ENCODE measurements at places on chromosomes 7 and 10.

GRCh38 chr10:7121154-7121797 lies 289.6 kb downstream of the SFMBT2 start:
- peak; percentile 37 for DNase-seq
- peaks cover 1% of the 10 kb centered on the region for H3K36me3 ChIP-seq
- H3K4me3 ChIP-seq = no peak overlapping the region
- peaks cover 6% of the 10 kb centered on the region for H3K4me1 ChIP-seq
- peak overlapping the region; percentile 38 for H3K27ac ChIP-seq
- peaks cover 36% of the 10 kb centered on the region for H3K27me3 ChIP-seq

DNA sequence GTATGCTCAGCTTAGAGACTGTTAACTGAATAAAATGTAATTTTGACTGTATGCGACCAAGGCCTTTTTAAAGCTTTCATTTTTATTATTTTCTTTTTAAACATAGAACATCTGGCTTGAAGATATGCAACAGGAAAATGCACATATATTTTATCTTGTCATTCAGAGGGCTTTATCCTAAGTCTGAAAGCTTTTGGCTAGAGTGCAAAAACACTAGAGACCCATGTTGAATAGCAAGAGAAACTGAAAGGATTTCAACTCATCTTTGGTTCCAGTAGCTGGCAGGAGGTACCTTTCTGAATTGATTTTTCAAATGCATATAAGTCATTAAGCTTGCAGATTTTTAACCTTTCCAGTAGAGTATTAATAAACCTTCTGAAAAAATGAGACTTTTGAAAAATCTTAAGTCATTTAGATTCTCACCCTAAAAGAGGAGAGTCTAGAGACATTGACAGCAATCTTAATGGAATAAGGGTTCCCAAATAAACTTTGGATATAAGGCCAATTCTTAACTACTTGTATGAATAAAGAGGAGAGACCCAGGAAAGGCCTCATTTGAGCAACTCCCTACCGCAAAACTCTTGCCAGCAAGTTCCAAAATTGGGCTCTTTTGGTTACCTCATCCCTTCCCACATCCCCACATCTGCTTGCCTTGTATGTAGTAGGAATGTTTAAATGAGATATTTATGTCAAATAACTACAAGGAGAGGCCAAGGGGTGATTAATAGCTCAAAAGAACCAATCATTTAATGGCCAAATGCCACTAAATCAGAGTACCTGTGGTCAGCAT lies 454.4 kb downstream of the HTR7 start:
- H3K27me3 ChIP-seq = no peaks in the 10 kb centered on the region
- H3K36me3 ChIP-seq = no peaks in the 10 kb centered on the region
- no peak for DNase-seq
- no peak overlapping the region for H3K4me3 ChIP-seq
- H3K27ac ChIP-seq = no peak overlapping the region

DNA sequence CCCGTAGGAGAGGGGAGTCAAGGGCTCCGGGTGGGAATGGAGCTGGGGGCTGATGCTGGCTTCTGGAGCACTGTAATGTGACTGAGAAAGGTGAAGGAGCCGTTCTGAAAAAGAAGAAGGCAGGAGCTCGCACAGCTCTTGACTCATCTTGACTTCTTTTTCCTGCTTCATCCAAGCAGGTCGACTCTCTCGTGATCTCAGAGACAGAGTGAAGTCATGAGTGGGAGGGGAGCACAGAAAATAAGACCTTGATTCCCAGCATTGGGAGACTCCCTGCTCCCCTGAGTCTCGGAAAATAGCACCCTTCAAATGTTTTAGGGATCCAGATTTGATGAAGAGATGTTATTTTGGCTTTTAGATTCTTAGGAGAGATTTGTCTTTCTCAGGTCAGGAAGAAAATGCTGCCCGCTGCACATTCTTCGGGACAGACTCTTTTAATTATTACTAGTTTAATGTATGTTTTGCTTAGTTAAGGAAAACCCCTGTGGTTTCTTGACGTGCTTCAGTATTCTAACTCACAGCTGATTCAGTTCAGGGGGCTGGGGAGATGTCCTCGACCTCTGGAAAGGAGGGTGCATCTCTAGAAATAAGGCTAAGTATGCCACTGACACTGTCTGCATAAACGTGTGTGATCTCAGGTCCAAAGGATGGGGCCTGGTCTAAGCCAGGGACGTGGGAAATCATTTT lies 34.1 kb downstream of the EGFR start:
- no peaks in the 10 kb centered on the region for H3K36me3 ChIP-seq
- no peaks in the 10 kb centered on the region for H3K4me1 ChIP-seq
- H3K27me3 ChIP-seq = peaks cover 2% of the 10 kb centered on the region
- H3K4me3 ChIP-seq = no peak overlapping the region

- DNase-seq = no peak
- H3K4me3 ChIP-seq = no peak overlapping the region
- H3K4me1 ChIP-seq = no peaks in the 10 kb centered on the region
Measured at GRCh38 chr7:53022893-53023292, 12.5 kb upstream of the POM121L12 start.

All from activated T-helper 1 cell treated with anti-CD3 and anti-CD28 coated beads, Interleukin-12 subunit alpha, Interleukin-12 subunit beta, Interleukin-2, Interleukin-4 antibody, amounts not matched to agents 30 ng/mL and 10 ng/mL and 1 ng/mL, durations not matched to agents 14 hours and 24 hours and 36 hours (primary cell).